ENCODE measurements at places on chromosomes 2 and 18.

DNA sequence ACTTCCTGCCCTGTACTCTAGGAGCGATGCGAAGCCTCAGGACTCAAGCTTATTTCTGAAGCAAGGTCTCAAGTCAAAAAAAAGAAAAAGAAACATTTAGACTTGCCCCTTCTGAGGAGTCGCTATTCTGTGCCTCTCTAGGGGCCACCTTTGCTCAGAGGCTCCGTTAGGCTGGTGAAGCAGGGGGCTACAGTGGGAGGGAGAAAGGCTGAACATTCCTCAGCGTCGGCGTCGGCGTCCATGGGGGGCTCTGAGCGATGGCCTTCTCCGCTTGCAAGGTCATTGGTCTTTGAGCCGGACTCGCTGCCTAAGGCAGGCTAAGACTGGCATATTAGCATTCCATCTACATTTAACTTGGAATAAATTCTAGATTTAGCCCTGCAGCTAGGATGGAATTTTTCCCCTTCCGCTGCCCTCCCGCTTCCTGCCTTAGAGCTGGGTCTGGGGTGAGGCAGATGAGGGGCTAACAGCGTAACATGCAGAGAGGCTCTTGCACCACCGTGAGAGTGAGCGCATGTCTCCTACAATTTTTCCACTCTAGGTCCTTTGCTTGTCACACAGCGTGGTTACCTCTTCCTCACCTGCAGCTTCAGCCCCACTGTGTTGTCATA, 53.6 kb upstream of the ATL2 start:
- DNase-seq: no peak

DNA sequence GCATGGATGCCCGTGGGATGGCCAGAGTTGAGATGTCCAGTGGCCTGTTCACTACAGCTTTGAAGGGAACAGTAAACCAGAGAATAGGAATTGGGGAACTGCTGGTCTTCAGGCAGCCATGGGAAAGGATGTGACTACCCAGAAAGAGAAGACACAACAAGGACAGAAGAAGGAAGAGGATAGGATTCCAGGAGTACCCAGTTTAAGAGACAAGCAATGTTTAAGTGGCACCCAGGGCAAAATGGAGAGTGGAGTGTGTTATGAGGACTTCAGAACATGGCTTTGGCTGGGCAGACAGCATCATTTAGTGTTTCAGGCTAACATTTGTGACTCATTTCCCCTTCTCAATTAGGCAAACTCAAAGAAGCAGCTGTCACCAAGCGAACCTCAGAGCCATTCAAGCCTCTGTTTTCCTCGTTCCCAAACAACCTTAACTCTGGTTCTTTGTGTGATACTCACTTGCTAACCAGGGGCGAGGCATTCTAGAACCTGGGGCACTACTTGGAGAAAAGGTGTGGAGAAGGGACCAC, 4.0 kb upstream of the FAM124B start:
- no peak for DNase-seq

- no peak for DNase-seq
These were observed 143.9 kb upstream of the DLX2 start for GRCh38 chr2:172246649-172247048.

DNA sequence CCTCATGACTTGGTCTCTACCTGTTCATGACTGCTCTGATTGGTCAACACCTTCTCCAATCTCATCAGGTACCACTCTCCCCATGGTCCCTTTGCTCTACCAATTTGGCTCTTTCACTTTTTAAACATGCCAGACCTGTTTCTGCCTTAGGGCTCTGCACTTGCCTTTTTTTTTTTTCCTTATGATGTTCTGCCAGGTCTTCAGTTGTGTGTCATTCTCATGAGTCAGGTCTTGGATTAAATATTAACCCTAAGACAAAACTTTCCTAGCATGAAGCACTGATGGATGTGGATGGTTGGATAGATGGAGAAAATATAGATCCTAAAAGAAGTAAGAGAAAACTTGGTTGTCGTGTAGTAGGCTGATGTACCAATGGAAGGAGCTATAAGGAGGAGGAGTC, 219.3 kb downstream of the TTC32 start:
- no peak for DNase-seq

DNA sequence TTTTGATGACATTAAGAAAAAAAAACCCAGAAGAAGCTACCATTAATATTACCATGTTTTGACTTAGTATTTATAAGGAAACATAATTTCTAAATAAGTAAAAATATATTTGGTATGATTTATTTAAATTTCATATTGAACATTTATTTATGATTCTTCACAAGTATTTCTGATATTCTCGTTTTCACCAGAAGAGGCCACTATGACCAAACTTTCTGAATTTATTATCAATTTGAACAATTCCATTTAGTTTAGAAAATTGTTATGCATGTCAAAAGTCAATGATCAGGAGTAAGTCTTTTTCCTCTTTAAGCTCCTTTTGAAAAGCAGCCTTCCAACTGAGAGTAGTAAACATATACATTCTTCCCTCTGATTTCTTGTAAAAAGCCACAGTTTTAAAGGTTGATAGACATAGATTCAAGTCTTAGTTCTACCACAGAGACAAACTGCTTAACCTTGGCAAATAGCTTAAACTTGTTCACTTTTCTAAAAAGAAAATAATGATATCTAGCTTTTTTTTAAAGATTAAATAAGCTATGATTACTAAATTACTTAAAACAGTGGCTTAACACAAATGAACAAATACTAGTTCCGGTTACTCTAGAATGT, 329.9 kb downstream of the TRIB2 start:
- DNase-seq: no peak

DNA sequence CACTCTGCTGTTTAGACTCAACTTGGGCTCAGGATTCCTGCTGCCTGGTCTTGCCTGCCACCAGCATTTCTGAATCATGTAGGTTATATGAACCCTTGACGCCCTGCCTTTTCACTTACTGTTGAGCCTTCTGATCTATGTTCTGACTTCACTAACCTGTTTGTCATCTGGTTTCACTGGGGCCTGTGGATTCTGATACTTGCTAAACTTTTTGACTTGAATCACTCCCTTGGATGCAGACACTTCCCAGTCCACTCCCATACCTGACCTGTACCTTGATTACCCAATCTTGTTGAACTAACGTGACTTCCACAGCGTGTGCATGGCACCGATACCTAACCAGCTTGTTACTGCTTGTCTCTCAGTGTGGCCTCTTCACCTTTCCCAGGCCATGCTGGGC, 35.6 kb upstream of the SPAG16 start:
- DNase-seq: no peak

- DNase-seq: no peak
These were observed 296.1 kb downstream of the RND3 start for GRCh38 chr2:150191349-150191748.

DNA sequence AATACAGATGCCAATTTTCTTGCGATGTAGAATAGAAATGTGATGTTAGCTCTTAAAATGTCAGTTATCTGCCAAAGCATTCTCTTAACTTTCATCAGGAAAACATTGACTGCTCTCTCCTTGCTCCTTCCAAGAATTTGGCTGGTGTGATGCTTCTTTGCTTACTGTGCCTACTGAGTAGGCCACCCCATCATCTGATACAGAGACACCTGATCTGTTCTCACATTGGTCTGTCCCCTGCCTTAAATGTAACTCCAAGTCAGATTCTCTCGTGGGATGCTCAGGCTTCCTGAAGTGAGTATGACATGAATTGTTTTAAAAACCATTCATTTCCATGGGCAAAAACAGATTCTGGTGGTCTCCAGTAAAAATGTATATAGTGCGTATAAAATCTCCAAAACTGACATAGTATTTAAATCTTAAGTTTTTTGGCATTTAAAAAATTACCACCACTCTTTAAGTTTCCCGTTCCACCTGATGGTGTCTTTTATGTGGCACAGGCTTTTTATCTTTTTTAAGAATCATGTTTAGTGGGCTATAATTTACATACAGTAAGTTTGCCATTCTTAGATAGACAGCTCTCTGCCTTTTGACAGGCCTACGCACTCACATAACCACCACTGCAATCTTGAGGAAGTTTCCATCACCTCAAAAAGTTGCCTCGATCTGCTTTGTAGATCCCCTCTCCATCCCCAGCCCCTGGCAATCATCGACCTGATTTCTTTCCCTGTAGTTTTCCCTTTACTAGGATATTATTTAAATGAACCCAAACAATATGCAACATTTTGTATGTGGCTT, 36.6 kb downstream of the UBE2F start:
- no peak for DNase-seq

DNA sequence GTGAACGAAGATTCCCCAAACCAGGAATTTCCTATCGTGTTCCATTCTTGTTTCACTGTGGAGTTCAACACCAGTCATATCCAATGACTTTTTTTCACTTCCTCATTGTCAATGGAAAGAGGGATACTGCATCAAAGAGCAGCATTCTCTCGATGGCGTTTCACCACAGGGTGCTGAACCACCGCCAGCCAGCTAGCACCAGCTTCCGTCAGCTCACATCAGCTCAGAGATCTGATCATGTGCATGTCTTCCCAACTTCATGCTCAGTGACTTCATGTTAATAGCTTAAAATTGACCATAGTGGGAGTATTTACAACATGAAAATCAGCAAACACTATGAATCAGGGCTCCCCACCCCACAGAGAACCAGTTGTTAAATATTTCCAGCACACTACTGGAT, 359.9 kb downstream of the TNS1 start:
- no peak for DNase-seq

DNA sequence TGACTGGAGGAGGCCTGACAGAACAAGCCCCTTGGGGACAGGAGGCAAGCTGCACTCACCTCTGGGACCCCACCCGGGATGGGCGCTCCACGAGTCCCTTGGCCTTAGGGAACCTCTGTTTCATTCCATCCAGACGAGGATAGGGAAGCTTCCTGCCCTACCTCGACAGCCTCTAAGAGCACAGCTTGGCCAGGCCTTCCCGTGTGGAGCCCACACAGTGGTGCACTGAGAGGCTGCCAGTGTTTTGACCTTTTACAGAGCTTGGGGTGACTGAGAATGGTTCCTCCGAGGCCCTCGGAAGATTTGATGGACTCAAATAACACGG, 91.4 kb upstream of the SMAD7 start:
- DNase-seq: no peak

GRCh38 chr2:160868891-160869290, 291.3 kb upstream of the TANK start:
- no peak for DNase-seq

DNA sequence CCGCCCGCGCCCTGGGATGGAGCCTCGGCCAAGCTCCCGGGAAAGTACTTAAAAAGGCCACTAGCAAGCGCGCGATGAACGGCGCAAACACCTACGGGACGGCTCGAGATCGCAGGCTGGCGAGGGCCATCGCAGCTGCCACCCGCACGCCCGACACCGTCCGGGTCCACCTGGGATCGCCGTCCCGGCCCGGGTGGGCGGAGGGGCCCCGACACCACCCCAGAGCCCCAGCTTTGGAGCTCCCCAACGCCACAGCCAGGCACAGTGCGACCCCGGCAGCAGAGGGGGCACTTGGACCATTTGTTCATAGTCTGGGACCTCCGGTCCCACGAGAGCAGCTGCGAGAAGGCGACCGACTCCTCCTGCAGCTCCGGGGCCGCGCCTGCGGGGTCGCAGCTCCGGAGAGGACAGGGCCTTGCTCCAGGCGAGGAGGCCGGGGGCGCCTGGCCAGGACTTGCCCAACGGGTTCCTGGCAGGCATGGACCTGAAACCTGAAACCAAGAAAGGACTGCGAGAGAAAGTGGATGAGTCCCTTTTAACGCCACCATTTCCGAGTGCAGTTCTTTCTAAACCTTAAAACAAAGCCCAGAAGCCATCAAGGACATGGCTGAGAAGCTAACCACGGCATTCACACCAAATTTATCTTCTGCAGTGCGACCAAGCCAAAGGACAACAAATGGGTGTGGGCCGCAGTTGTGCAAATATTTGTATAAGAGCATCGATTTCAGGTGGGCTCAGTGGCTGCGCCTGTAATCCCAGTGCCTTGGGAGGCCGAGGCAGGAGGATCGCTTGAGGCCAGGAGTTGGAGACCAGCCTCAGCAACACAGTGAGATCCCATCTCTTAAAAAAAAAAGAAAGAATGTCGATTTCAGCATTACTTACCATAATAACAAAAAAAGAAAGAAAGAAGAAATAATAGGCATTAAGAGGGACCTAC, 54.0 kb upstream of the IMP4 start:
- no peak for DNase-seq

DNA sequence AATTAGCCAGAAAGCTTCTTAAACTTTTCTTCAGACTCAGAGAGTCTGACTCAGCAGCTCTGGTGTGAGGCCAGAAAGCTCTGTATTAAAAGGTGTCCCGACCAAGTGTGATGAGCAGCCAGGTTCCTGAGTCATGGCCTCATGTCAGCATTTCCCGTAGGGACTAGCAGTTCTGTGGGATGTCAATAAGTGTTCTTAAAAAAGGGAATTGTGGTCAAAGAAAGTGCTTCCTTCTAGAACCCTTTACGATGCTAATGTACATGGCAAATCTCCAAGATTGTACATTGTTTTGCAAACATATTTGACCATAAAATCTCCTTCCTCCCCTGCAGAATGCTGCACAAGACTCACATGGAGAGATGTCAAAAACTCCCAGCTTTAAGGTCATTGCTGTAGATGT, 80.1 kb downstream of the PLA2R1 start:
- DNase-seq: no peak

DNA sequence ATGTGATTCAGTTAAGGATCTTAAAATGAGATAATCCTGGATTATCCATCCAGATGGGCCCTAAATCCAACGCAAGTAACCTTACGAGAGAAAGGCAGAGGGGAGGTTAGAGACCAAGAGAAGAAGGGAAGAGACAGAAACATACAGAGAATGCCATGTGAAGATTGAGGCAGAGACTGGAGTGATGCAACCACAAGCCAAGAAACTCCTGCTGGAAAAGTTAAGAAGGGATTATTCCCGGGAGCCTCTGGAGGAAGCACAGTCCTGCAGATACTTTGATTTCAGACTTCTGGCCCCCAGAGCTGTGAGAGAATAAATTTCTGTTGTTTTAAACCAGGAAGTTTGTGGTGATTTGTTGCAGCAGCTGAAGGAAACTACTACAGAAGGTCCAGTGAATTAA, 992.7 kb downstream of the BCL11A start:
- no peak for DNase-seq

DNA sequence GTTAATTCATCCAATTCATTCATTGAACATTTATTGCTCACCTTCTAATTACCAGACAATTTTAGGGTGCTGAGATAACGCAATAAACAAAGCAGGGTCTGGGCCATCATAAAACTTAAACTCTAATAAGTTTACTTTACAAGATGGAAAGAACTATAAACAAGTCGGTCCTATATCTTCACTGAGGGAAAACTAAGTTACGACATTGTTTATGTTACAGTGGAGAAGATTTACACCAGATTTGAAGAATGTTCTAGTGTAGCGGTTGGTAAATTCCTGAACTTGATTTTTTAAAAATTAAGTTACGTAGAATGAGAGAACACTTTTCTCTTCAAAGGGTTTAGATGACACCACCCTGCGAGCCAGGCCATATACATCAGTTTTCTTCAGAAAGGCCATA, 20.7 kb upstream of the FRZB start:
- no peak for DNase-seq

All from stimulated activated CD8-positive, alpha-beta memory T cell treated with anti-CD3 and anti-CD28 coated beads, Interleukin-4, amount 100 ng/mL, for 24 hours (primary cell).